ENCODE measurements at places on chromosomes 3 and 15.
A peak's percentile ranks its signal among the peaks of the same experiment; 100 is the strongest.

GRCh38 chr3:186519021-186519658, 25.0 kb downstream of the CRYGS start:
- no peak for DNase-seq

DNA sequence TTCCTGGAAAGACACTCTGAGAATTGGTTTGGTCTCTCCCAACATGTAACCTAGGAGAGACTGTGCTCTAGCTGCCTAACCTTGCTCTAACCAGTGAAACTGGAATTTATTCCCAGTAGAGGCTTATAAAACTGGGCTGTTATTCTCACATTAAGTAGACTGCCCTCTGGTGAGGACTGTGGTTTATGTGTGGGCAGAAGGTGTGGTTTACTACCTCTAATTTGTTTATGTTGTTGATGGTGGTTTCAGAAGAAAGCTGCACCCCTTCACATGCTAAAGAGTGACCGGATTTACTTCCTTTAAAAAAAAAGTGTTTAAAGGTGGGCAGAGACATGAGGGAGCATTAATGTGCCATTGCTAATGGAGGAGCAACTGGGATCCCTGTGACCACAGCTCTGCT, 273.2 kb downstream of the MECOM start:
- DNase-seq = no peak

- no peak for DNase-seq
Measured at GRCh38 chr3:24181256-24181655, 236.2 kb downstream of the NR1D2 start.

DNA sequence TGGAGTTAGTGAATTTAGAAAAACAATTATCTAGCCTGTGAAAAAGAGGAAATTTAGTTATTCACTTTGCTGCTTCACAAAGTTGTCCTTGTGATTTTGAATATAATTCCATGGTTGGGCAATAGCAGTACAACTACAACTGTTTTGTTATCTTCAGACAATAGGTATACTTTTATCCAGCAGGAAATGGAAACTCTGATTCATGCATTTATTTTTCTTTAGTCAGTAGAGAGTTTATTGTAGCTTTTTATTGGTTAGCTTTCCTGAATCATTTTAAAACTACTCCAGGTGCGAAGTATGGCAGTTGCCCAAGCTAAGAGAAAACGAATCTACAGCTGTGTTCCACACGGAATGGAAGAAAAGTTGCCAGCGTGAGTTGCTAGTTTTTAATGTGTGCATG, 80.3 kb downstream of the TM4SF4 start:
- DNase-seq = no peak

GRCh38 chr3:12194209-12194608, 35.5 kb upstream of the TIMP4 start:
- peak; percentile 31 for DNase-seq

DNA sequence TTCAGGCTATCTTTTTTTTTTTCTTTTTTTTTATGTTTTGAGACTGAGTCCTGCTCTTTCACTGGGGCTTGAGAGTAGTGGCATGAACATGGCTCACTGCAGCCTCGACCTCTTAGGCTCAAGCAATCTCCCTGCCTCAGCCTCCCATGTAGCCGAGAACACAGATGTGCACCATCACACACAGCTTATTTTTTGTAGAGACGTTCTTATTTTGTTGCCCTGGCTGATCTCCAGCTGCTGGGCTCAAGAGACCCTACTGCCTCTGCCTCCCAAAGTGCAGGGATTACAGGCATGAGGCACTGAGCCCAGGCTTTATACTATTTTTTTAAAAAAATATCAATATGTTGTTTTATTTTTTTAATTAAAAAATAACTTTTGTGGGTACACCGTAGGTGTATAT, 467.3 kb downstream of the CADM2 start:
- no peak for DNase-seq

- no peak for DNase-seq
Measured at GRCh38 chr3:109175411-109175810, 38.9 kb downstream of the C3orf85 start.

DNA sequence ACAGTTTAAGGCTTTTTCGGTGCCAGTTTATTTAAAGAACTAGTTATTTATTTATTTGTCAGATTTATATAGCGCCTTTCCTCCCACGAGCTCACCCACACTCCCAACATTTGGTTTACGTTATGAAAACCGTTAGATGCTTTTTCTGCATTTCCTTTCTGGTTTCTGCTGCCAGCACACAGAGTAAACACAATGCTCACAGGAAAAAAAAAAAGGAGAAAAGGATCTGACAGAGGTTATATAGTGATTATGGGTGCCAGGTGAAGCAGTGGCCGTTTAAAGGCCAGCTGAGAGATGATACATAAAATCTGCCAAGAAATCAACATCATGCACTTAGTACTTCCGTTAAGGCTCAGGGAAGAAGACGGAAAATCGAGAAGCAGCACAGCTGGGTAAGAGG, 37.9 kb downstream of the ETV5 start:
- DNase-seq = no peak

GRCh38 chr3:157442729-157443128, 6.1 kb downstream of the PTX3 start:
- DNase-seq = no peak

- DNase-seq = no peak
Measured at GRCh38 chr15:92524161-92524560, 130.5 kb downstream of the ST8SIA2 start.

- DNase-seq = no peak
Measured at GRCh38 chr3:149936812-149937230, 33.9 kb downstream of the PFN2 start.

DNA sequence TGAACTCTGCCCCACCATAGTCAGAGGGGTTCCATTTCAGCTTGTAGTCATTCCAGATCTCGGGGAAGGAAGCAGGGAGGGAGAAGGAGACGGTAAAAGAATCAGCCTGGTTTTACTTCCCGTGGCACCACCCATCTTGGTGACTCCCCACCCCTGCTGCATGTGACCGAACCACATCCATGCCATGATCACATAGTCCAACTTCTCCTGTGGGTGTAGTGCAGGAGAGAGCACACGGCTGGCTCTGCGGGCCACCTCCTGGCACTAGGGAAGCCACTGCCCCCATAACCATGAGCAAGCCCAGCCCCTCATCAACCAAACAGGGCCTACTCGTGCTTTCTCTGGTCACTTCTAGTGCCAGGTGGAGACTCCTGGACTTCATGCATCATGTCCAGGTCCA, 3.7 kb downstream of the CHRNA3 start:
- no peak for DNase-seq

Measured in retina (tissue), 1 donor.